Activated T-cell treated with anti-CD3 and anti-CD28 coated beads, Interleukin-2, amount 50 U/mL, for 48 hours (primary cell): ENCODE measurements at places on chromosomes 6 and 20.

GRCh38 chr6:45609141-45609638, 231.5 kb upstream of the SUPT3H start:
- DNase-seq, result no peak

DNA sequence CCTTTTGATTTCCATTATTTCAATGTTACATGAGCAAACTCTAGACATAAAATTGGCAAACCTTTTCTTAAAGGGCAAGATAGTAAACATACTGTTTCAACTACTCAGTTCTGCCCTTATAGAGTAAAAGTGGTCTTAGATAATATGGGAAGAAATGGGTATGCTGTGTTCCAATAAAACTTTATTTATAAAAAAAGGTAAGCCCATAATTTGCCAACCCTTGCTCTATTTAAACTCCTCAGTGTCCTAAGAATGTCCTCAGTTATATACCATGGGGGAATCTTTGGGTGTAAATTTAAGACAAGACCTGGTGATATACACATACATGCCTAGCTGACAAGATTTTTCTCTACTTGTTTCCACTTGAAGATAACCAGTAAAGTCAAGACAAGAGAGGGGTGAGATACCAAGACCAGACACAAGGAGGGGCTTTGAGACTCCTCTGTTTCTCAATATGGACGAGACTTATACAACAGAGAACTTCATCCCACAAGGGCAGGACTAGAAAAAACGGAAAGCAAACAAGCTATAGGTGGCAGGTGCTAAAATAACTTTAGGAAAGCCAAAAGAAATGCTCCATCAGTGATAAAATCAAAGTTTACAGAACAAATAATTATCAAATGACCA, 10.5 kb downstream of the SNX3 start:
- no peak for DNase-seq

GRCh38 chr20:41167481-41168253, 30.3 kb downstream of the PLCG1 start:
- DNase-seq, result no peak

GRCh38 chr20:4794846-4795245, 73.1 kb downstream of the PRND start:
- no peak for DNase-seq

DNA sequence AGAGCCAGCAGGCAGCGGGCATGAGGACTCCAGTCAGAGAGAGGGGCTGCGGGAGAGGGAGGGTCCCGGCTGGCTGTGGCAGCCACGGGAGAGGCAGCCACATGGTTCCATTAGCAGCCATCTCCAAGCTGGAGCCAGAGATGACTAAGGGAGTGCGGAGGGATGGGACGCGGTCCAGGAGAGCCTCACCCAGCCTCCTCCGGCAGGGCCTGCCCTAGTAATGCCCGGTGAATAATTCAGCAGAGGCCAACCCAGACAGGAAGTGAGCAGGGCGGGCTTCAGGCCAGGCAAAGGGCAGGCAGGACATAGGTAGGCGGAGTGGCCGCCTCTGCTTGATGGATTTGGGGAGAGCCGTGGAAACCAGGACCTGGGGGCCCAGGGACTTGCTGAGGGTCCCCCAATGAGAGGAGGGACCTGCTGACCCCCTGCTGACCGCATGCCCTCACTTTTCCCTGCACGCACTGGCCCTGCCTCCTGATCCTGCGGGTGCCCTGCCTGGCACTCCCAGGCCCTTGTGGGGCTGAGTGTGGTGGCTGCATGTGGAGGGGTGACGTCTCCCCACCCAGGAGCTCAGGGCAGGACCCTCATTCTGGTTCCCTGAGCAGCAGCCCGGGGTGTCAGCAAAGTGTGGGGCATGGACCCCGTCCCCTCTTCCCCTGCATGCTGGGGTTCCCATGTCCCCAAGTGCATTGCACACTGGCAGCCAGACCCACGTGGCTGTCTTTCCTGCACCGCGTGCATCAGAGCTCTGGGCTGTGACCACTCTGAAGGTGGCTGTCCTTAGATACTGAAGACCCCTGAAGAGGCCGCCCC, 51.8 kb upstream of the SLCO4A1 start:
- no peak for DNase-seq

GRCh38 chr6:104711371-104711770, 148.3 kb downstream of the HACE1 start:
- no peak for DNase-seq

DNA sequence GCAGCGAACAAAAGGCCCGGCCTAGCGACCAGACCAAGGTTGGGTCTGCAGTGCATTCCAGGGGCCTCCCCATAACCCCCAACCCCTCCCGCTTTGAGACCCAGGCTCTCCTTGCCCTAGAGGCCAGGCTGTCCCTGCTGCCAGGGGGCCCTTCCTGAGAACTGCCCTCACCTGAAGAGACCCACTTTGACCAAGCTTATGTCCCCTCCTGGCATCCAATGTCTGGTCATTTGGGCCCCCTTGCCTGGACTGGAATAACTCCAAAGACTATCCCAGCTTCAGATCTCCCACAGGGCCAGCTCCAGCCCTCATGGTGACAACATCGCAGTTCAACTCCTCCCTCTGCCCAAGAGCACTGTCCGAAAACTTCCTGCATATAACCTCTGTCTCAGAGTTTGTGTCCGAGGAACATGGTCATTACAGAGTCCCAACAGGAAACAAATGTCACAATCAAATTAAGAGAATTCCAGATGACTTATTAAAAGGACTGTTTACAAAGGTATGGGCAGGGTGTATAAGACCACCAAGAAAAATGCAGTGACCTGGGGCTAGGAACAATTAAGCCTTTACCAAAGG, 125.0 kb downstream of the BANF2 start:
- no peak for DNase-seq

- no peak for DNase-seq
Measured at GRCh38 chr20:1832634-1833033, 62.6 kb upstream of the SIRPA start.

DNA sequence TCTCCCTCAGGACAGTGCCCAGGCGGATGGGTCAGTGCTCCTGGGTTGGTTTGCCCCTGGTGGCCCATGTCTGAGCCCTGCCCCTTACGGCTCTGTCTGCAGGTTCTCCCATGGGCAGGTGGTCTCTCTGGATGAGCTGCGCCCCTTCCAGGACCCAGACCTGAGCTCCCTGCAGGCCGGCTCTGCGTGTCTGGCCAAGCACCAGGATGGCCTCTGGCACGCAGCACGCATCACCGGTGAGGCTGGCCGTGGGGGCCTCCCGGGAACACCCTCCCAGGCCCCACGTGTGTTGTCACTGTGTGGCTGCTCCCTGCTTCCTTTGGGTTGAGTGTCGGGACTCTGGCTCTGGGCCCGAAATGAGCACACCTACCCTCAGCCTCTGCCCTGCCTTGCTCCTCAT, 3.3 kb upstream of the LIME1 start:
- no peak for DNase-seq

DNA sequence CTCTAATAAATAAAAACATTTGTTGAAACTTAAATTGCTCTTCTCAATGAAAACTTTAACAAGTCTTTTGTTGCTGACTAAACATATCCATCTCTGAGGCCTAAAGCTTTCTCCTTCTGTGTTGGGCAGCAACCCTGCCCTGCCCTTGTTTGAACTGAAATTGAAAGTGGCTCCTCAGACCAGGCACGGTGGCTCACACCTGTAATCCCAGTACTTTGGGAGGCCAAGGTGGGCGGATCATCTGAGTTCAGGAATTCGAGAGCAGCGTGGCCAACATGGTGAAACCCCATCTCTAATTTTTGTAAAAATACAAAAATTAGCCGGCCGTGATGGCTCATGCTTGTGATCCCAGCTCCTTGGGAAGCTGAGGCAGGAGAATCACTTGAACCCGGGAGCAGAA, 29.2 kb upstream of the GNRH2 start:
- DNase-seq, result peak; percentile 68

DNA sequence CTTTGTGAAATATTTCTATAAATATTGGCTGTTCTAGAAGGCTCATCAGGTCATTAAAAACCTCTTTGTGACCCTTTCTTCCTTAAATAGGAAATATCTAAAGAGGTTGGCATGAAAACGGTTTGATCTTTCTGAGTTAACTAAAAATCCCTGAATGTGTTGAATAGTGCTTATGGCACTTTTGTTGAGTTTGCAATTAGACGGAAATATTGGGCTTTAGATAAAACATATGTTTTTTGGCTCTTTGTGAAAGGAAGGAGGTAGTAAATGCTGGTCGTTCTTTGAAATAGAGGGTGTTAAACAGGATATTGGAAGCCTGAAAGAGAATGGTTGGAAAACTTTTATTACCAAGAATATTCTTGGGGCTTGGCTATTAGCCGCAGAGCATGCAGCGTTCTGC, 163.0 kb downstream of the ARID1B start:
- DNase-seq, result no peak

DNA sequence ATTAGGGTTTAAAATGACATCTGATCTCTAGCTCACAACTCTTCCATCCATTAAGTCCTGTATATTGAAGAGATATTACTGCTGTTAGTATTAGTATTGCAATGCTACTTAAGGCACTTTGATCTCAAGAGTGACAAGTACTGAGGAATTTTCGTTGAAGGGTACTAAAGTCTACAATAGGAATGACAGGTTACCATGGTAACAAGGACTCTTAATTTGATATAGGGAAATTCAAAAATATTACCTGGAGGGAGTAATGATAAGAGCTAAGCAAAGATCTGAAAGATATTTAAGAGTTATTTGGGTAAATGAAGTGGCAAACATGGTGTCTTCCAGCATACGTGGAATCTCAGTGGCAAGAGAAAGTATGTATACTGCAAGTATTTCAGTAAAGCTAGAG, 518.0 kb upstream of the SLC35B3 start:
- no peak for DNase-seq
